Progenitor cell of endocrine pancreas (in vitro differentiated cells): ENCODE measurements at places on chromosomes 7 and 10.

GRCh38 chr10:110380293-110380692 lies 75.6 kb upstream of the SMNDC1 start:
- DNase-seq, result no peak

- no peak for DNase-seq
These were observed 58.0 kb downstream of the PDGFA start for GRCh38 chr7:461453-462172.

GRCh38 chr7:148914208-148914777 lies 30.2 kb upstream of the EZH2 start:
- DNase-seq, result no peak

GRCh38 chr7:32048970-32049491 lies 21.2 kb downstream of the PDE1C start:
- DNase-seq, result no peak

- no peak for DNase-seq
These were observed 11.2 kb upstream of the NUPR2 start for GRCh38 chr7:56127241-56127975.

DNA sequence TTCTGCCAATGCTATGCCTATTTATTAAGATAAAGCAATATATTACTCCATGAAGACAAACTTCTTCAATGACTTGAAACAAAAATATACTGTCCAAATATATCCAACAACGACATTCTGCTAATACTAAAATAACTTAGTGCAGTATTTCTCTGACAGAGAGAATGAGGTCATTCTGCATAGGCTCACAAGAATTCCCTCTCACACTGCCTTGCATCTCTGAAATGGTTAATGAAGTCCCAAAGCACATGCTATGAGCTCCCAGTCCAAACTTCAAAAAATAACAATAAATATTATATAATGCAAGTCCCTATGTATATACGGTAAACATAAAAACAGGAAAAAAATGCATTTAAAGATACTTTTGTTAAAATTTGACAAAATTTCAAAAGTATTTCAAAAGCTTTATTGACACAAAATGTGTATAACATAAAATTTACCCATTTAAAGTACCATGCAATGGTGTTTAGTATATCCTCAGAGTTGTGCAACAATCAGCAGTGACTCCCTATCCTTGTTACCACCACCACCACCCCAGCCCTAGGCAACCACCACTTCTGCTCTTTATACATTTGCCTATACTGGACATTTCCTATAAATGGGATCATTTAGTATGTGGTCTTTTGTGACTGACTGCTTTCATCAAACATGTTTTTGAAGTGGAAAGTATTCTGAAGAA lies 27.6 kb downstream of the CHCHD3 start:
- no peak for DNase-seq

GRCh38 chr10:635088-635861 lies 54.2 kb downstream of the DIP2C start:
- no peak for DNase-seq

GRCh38 chr10:31278279-31278941 lies 40.6 kb upstream of the ZEB1 start:
- DNase-seq, result no peak
